ENCODE measurements at places on chromosomes 13 and 19.

DNA sequence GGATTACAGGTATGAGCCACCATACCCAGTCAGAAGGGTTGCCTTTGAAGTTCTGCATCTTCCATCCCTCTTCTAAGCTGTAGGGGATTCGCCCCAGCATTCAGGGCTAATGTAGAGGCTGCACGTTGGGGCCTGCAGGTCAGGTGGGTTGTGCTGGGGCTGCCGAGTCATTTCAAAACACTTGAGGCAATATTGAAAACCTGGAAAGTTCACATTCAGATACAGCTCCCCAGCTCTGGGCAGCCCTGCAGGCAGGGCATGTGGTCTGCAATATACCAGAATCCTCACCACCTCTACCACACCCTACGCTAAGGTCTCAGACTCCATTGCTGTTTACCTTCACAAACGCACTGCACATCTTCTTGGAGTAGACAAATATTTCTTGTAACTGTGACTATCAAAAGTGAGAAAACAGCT is 24.6 kb downstream of the CCNE1 start:
- no peak for DNase-seq

DNA sequence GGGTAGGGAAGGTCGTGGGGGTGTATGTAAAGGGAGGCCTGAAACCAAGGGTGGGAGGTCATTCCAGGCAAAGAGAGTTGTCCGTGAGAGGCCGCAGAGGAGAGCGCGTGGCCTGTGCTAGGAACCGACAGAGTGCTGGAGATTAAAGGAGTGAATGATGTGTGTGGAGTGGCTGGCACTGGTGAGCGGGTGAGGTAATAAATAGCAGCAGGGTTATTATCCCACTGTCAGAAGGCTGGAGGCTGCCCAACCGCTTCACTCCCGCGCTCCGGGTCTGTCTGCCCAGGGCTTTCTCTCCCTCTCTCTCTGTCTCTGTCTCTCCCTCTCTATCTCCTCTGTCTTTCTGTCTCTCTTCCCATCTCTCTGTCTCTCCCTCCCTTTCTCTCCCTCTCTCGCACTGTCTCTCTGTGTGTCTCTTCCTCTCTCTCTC is 17.4 kb downstream of the ZNF579 start:
- DNase-seq: peak; percentile 51

- DNase-seq: peak; percentile 70
These were observed 12.7 kb downstream of the SUGT1 start for GRCh38 chr13:52665325-52665724.

DNA sequence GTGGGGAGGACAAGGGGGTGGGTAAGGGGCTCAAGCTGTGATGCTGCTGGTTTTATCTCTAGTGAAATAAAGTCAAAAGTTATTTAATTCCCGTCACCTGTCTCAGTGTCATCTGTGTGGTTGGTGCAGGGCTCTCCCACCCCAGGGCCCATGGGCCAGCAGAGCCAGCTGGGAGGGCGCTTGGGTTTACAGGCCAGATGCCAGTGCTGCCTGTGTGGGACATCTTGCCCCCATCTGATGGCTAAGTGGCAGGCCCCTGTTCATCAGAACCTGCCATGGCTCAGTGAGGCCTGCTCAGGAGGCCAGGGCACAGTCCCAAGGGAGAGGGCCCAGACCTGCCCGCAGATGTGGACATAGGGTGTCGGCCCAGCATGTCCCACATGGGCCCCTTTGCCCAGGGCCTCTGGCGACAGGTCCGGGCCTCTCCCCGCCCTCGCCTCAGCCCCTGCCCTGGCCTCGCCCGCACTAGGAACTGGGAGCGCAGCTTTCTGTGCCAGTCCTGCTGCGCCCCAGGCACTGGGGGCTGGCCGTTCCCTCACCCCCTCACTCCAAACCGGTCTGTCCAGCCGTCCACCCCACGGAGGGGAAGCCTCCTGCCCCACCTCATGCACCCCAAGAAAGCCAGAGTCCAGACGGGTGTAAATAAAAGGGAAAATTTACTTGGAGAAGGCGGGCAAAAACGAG is 5.3 kb downstream of the ZNF296 start:
- no peak for DNase-seq

DNA sequence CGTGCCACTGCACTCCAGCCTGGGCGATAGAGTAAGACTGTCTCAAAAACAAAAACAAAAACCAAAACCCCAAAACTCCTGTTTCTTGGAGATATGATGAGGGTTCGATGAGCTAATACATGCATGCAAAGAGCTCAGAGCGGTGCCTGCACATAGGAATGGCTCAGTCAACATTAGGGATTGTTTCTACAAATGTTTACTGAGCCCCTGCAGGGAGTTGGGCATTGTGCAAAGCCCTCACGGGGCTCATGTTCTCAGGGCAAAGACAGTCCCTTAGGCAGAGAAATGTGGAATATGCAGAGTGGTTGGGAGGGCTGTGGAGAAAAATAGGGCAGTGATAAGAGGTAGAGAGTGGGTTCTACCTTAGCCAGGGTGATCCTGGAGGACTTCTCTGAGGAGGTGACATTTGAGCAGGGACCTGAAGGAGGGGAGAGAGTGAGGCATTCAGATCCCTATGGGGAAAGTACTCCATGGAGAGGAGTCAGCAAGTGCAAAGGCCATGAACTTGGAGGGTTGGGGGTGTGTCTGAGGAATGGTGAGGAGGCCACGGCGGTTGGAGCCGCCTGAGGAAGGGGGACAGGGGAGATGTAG is 1.5 kb upstream of the EHD2 start:
- no peak for DNase-seq

GRCh38 chr13:73991384-73991783 is 142.8 kb downstream of the KLF12 start:
- DNase-seq: no peak

DNA sequence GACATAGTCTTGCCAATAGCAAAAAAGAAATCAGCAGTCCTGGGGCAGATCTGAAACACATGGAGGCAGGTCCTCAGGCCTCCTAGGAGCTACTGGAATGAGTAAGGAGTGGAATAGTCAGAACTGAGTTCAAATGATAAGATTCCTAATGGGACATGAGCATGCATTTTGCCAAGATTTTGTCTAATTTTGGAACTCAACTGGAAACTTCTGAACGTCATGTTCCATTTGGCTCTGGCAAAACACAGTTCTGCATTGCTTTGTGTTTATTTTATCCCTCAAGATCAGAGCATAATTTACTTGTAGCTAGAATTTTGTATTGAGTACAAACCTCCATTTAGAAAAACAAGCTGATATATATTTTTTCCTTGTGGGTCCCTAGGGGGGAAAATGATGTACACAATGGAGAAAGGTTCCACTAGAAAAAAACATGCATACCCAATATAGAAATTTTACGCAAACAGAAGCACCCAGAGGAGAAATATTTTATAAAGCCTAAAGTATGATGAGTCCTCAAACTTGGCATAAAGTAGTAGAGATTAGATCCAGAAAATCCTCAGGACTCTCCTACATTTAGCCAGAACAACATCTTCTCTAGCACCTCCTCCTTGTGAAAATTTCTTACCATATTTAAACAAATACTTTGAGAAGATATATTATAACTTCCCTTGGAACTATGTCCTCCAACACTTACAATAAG is 149.0 kb upstream of the SERP2 start:
- no peak for DNase-seq

DNA sequence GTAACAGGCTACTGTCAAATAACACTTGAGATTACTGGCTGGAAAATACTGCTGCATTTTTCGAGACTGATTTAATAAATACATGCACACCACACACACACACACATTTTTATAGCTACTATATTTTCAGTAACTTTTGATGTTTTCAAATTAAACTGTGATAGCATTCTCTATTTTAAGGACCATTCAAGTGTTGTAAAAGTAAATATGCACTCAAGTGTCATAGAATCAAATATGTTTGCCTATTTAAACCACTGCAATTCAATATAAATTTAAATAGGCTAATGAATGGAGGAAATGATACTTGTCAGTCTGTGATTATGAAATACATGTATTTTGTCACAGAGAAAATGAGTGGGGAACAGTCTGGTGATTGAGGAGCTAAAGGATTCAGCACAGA is 86.7 kb upstream of the TUBA3C start:
- DNase-seq: no peak

Data from DMS53 (cell line).